ENCODE measurements at places on chromosomes 1 and 21. TPM values are rescaled to one million over a fixed set of nuclear protein-coding genes. Genes with fewer than 3 reads are reported as not detected.

CFAP74 gene
- 0.47 TPM for total RNA-seq

ADAMTS1 gene
- 7.5 TPM for total RNA-seq

CATSPER4 gene
- total RNA-seq, result not detected

LYSMD1 gene
- 16.4 TPM for total RNA-seq

ZFP69B gene
- total RNA-seq, result 22.0 TPM

RPE65 gene
- total RNA-seq, result 0.16 TPM

Data from occipital lobe (tissue), 3 donors.